ENCODE measurements at places on chromosomes 2 and 18.

- DNase-seq, result no peak
Measured at GRCh38 chr2:174585146-174585545, 12.5 kb downstream of the WIPF1 start.

GRCh38 chr2:232955856-232956255 is 57.2 kb downstream of the NGEF start:
- no peak for DNase-seq

GRCh38 chr2:239595726-239596125 is 194.9 kb upstream of the HDAC4 start:
- DNase-seq, result no peak

GRCh38 chr18:49875783-49876182 is 62.5 kb upstream of the ACAA2 start:
- DNase-seq, result no peak

DNA sequence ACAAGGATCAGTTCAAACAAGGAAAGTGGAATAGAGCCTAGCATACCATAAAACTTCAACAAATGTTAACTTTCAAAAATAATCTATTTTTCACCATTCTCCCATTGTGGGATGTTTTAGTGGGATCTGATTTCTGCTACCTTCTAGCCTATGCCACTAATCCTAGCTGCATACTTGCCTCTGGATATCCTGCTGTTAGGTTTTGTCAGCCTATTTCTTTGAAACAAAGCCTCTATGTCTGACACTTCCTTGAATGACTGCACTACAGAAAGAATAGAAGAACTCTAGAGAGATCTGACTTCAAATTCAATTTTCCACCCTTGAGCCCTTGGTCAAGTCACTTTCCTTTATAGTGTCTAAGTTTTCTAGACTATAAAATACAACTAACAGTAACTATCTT is 291.5 kb downstream of the PTH2R start:
- no peak for DNase-seq

- no peak for DNase-seq
Measured at GRCh38 chr2:64548761-64549160, 24.6 kb downstream of the AFTPH start.

DNA sequence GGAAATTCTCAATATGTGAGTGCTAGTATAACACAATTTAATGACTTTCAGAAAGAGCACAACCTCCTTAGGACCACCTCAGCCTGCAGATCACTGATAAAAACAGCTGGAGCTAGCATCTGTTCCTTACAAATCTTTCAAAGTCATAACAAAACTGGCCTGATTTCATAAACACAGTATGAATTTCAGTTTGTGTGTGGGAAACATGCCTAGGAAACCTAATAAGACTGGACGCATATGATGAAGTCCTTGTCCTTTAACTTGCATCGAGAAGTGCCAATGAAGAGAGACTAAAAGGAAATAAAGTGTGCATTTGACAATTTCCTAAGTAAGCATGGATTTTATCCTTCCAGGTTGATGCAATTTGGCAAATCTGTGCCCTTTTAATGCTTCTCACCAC is 74.1 kb upstream of the KLHL14 start:
- DNase-seq, result no peak

DNA sequence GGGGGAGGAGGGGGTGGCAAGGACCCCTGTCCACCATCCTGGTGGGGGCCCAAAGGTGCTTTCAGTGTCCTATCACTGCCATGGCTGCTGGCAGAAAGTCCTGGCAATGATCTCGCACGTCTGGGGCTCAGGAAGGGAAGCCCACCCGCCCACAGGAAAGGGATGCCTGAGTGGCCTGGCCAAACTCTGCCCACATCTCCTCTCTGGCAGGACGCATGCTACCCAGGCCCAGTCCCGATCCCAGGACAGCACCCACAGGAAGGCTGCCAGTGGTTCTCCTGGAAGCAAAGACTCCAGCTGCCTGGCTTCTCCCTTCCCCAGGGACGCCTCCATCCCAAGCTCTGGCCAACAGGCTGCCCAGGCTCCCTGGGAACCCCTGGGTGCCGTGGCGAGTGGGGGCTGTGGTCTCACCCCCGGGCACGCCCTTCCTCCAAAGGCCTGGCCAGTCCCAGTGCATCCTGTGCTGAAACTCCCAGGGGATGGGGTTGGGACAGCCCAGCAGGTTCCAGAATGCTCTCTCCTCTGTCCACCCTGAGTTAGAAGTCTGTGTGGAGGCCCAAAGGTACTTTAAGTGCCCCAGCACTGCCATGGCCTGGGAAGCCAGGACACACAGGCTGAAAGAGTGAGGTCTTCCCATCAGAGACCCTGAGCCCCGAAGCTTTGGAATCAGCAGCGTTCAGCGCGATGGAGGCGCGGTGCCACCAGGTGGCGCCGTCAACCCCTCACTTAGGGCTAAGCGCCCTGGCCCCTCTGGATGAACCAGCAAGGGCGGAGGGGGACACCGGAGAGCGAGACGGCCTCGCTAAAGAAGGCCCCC is 29.8 kb upstream of the TAF1B start:
- DNase-seq, result peak; percentile 85
